ENCODE measurements at places on chromosomes 12 and 14. TPM values are rescaled to one million over a fixed set of nuclear protein-coding genes. Genes with fewer than 3 reads are reported as not detected.

DNA sequence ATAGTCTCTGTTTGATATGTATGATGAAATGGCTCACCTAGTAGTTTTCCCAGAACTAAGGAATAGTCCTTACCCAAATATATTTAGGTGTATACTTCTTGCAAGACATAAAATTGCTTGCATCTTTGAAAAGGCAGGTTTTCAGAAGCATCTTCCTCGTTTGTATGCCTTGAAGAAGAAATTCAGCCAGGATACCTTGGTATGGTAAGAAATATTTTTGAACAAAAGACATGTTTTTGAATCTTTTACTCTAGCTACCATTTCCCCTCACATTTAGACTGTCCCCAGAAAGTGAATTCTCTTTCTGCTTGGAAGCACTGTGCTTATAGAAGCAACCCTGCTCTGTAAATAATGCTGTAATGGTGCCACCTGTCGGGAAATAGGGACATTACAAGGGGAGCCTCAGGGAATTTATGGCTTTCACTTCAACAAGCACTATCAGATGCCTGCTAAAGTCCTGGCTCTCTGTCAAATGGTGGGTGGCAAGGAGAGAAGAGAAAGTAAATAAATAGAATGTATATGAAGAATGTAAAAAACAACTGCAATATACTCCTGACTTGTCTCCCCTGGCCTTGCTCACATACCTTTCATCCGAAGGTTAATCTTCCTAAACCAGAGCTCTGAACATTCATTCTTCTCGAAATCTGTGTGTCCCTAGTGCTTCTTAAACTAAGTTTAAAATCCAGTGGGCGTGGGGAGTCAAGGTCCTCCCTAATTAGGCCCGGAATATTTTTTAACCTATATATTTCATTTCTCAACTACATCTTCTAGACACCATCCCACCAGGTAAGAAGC lies 6.1 kb downstream of the CCDC184 start:
- no peaks in the 10 kb centered on the region for H3K4me1 ChIP-seq
- no peak overlapping the region for H3K4me3 ChIP-seq
- DNase-seq, result peak; percentile 74
- H3K27ac ChIP-seq, result no peak overlapping the region
- no peaks in the 10 kb centered on the region for H3K36me3 ChIP-seq
- peaks cover 9% of the 10 kb centered on the region for H3K27me3 ChIP-seq

DNA sequence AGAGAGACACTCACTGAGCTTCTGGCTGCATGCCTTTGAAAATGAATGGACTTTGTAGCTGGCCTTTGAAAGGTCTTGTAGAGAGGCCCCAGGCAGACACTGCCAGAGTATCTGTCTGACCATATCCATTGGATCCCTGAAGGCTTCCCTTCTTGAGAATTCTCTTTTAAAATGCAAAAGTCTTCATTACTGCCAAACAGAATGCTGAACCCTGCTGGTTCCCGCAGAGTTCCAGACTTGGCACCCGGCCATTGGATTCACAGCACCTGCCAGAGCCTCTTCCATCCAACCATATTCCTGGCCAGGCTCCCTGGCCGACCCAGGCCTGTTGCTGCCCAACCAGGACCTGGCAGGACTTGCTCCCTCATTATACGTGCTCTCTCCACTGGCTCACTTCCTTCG lies 182.5 kb downstream of the GXYLT1 start:
- DNase-seq, result no peak
- H3K4me1 ChIP-seq, result no peaks in the 10 kb centered on the region
- no peaks in the 10 kb centered on the region for H3K36me3 ChIP-seq
- H3K4me3 ChIP-seq, result no peak overlapping the region
- no peaks in the 10 kb centered on the region for H3K27me3 ChIP-seq
- no peak overlapping the region for H3K27ac ChIP-seq

PROX2 gene
- not detected for total RNA-seq

DNA sequence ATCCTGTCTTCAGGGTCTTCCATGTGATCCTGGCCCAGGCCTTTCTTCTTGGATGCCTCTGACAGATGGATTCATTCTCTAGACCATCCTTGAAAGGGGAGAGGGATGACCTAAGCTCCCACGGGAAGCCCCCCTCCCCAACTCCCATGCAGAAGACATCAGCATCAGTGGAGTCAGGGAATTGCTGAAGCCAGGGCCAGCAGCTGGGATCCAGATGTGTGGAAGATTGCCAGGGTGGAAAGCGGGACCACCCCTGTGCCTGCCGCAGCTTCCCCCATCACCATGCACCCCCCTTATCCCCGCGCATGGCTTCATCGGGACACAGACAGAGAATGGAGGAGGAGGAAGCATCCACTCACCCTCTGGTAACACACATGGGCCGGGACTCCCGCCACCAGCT lies 183.6 kb upstream of the PRMT8 start:
- H3K36me3 ChIP-seq, result no peaks in the 10 kb centered on the region
- H3K4me1 ChIP-seq, result no peaks in the 10 kb centered on the region
- H3K27me3 ChIP-seq, result no peaks in the 10 kb centered on the region
- DNase-seq, result no peak

DNA sequence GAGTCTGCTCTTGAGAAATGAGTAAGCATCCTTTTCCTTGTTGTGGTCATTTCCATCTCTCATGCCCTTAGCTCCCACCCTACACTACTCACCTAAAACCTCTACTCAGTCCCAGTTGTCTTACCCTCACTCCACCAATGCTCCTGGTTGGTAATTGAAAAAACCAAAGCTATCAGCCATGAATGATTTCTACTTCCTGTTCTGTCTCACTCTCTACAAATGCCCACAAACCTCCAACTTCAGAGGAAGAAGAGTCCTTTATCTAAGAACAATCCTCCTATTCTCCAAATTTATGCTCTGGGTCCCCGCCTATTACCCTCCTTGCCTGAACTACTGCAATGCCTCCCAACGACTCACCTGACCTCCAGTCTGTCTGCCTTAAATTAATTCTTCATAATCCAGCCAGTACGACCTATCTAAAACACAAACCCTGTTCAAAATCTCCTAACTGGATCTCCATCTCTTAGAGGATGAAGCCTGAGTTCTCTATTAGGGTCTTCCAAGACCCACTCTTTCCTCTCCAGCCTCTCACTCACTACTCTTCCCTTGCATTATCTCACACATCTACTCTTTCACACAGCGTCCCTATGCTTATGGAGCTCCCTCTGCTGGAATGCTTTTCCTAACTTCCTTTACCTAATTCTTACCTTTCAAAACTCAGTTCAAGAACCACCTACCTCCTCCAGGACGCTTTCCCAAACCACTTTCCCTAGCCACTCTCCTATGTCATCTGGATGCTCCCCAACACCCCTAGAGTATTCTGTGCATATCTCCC lies 2.2 kb downstream of the DHRS1 start:
- no peak overlapping the region for H3K27ac ChIP-seq
- H3K4me1 ChIP-seq, result peaks cover 4% of the 10 kb centered on the region
- no peaks in the 10 kb centered on the region for H3K27me3 ChIP-seq
- H3K36me3 ChIP-seq, result peaks cover 37% of the 10 kb centered on the region
- H3K4me3 ChIP-seq, result no peak overlapping the region

TCHP gene
- 13.3 TPM for total RNA-seq

MTA1 gene
- 222 TPM for total RNA-seq
